ENCODE measurements at places on chromosomes 6 and 20.

GRCh38 chr6:34608321-34609091 is 52.4 kb upstream of the SPDEF start:
- DNase-seq, result peak; percentile 24

DNA sequence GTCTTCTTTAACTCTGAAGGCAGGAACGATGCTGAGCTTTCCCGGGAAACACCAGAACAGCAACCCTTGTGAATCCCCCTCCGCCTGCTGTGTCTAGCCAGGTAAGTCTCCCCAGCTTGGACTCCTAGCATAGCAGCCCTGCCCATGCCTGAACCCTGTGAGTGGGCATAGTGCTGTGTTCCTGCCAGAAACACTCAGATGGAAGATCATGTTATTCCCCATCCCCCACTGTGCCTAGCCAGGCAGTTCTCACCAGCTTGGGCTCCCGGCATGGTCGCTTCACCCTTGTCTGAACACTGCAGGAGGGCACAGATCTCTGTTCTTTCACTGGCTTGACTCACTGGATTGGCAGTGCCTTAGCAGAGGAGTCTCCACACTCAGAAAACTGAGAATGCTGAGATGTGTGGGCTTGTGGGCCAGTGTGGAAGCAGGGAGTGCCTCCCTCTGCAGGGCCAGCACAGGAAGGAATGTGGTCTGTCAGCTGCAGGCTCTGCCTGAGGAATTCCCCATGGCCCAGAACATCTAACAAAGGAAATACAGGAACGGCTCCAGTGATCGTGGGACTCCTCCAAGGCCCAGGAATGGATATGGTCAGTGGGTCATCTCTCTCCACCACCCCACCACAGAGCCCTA is 440.1 kb upstream of the ADGRB3 start:
- no peak for DNase-seq

GRCh38 chr6:2791450-2791974 is 26.3 kb downstream of the WRNIP1 start:
- DNase-seq, result no peak

GRCh38 chr6:110689275-110689935 is 125.9 kb downstream of the CDK19 start:
- no peak for DNase-seq

- peak; percentile 66 for DNase-seq
Observed at GRCh38 chr6:79466207-79466834, 70.9 kb downstream of the LCA5 start.

GRCh38 chr6:143465546-143465945 is 14.9 kb downstream of the PEX3 start:
- no peak for DNase-seq

DNA sequence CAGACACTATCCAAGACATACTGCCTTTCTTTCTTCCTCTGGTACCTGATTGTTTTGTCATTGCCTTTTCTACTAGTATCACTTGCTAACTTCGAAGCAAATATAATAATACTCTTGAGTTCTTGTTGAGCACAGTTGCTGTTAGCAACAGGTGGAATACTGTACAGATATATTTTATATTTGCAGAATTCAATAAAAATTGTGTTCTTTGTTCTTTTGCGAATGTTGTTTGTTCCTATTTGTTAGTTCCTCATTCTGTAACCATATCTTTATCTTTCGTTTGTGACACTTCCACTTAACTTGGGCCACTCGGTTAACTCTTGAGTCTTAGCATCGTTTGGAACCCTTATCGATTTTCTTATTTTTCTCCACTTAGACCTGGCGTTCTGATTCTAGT is 868 bp downstream of the CYB5R4 start:
- no peak for DNase-seq

- no peak for DNase-seq
Observed at GRCh38 chr6:9308284-9308683, 872.9 kb upstream of the SLC35B3 start.

DNA sequence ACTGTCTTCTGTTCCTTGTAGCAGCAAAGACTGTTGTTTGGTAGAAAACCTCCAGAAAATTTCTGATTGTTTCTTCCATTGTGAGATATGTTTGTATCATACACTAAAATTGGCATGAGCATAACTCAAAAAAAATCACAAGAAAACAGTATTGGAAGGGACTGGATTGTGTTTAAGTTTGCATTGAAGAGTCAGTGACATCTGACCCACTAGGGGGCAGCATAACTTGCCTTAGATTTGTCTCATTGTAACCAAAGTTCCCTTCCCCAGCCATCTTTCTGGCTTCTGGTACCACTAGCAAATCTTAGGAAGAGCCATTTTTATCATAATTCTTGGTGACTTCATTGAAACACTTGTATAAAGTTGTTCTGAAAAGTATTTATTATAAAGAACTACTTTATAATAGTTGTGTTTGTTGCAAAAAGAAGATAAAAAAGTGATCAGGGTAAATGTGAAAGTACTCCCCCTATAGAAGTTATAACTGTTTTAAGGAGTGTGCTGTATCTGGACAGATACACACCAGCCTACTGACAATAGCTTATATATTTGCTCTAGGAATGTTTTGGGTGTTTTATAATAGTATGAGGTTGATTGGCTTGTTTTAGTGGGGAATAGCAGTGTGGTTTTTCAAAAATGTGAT is 7.7 kb downstream of the CSTF1 start:
- peak; percentile 91 for DNase-seq

GRCh38 chr6:89357390-89357789 is 4.9 kb upstream of the UBE2J1 start:
- DNase-seq, result no peak

DNA sequence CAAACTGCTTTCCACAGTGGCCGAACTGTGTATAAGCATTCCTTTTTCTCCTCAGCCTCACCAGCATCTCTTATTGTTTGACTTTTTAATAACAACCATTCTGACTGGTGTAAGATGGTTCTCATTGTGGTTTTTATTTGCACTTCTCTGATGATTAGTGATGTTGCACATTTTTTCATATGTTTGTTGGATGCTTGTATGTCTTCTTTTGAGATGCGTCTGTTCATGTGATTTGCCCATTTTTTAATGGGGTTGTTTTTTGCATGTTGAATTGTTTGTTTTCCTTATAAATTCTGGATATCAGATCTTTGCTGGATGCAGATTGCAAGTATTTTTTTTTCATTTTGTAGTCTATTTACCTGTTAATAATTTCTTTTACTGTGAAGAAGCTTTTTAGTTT is 11.2 kb upstream of the ZSCAN12 start:
- DNase-seq, result no peak

DNA sequence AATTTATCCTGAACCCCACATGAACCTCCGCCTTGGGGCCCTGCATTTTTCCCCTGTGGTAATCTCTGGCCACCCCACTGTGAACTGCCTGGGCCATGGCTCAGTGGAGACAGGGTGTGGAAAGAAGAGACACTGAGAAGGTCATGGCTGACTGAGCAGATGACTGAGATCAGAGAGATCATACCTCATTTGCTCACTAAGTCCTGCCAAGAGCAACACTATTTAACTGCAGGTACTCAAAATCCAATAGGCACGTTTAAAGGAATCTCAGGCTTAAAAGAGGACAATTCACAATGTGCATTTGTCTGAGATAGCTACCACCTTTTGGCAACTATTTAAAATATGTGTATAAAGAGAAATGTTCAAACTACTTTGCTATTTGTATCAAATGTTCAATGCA is 305.0 kb downstream of the GMDS start:
- no peak for DNase-seq

DNA sequence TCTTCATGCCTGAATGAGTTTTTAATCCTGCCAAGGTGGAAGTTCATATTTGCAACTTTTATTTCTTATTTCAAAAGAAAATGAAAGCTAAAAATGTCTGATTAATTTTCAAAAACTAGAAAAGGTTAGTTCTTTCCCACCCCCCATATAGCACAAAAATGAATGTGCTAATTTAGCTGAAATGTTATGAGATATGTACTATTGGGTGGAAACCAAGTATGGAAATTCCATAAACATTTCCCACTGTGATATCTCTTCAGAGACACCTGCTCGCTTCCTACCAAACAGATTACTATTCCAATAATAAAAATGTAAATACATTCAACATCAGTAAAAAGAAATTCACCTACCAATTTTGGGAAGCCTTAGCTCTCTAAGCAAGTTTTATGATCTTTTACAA is 678.6 kb upstream of the ID4 start:
- no peak for DNase-seq

DNA sequence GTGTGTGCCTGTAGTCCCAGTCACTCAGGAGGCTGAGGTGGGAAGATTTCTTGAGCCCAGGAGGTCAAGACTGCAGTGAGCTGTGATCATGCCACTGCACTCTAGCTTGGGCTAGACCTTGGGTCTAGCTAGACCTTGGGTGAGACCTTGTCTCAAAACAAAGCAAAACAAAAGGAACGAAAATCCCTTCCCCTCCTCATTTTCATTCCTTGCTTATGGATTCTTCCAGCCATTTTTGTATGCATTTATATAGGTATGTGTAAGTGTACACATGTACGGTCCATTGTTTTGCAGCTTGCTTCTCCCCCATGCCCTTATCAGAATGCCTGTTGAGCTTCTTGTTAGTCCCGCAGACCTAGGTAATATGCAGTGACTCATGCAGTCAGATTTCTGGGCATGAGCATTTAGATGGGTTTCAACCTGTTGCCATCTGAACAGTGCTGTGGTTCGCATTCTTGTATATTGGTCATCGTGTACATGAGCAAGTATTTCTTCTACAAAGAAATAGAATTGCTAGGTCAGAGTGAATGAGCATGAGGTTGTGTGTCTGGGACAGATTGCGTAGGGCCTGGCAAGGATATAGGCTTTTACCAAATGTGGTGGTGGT is 73.2 kb downstream of the ATRN start:
- no peak for DNase-seq

- no peak for DNase-seq
Observed at GRCh38 chr6:28945349-28945748, 21.6 kb upstream of the TRIM27 start.

DNA sequence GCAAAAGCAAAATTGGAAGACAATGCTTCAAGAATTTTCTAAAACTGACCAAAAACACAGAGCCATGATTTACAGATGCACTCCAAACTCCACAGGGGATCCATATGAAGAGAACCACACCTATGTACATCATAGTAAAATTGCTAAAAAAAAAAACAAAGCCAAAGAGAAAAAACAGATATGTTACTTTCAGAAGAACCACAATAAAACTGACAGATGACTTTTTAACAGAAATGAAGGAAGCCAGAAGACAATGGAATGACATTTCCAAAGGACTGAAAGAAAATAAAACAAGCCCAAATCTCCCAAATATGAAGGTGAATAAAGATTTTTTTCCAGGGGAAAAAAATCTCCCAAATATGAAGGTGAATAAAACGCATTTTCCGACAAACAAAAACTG is 17.5 kb downstream of the TRERF1 start:
- no peak for DNase-seq

GRCh38 chr20:43393052-43393451 is 64.6 kb upstream of the SRSF6 start:
- no peak for DNase-seq

DNA sequence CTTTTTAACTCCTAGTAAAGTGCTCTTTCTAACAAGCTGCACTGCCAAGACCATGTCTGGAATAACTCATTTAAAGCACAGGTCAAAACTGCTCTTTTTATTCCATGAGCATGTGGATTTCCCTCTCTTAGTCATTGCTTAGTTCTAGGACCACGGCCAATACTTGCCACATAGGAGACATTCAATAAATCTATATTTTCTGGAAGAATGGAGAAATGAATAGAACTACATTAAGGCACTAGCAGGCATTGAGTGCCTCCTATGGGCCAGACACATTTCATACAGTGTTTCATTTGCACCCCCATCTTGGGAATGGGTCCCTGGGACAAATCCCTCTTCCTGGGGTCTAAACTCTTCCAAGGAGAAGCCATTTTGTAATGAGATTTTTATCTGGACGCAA is 552.8 kb upstream of the CITED2 start:
- DNase-seq, result peak; percentile 85

DNA sequence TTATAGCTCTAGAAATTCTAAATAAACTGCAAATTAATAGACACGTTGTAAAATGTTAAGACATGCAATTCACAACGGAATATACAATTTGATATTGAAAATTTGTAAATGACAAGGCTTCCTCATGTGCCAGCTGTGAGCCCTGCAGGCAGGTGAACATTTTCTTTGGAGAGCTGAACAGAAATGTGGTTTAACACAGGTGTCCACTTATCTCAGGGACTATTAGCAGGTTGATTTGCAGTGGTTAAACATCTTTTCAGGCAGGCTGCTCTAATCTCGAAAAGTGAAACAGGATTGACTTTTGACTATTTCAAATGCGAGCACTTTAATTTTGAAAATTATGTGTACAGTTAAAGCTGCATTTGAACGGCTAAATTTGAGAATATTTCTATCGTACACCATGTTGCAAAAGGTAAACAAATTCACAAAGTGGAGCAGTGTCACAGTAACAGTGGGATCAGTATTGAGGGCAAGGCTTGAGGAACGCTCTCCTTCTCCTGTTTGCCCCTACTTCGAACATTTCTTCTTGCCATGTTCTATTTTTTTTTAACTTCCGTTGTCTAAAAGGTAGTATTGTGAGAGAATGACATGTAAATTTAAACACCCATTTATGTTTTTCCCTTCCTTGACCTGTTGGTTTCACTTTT is 210.8 kb downstream of the CDKAL1 start:
- no peak for DNase-seq

DNA sequence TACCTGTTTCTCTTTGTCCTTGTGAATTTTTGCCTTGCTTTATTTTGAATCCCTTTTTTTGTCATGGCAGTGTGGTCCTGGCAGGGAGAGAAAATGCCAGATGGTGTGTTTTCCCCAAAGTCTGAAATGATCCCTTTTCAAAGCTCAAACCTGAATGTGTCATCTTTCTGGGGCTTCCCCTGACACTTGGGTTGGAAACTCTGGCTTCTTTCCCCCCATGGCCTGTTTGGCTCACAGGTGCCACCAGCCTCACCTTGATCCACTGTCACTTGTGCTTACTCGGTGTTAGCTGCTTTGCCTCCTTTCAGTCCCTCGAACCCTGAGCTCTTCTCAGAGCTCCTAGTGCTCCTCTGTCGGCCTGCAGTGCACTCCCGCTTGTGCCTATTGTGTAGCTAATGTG is 22.3 kb downstream of the MYBL2 start:
- no peak for DNase-seq

DNA sequence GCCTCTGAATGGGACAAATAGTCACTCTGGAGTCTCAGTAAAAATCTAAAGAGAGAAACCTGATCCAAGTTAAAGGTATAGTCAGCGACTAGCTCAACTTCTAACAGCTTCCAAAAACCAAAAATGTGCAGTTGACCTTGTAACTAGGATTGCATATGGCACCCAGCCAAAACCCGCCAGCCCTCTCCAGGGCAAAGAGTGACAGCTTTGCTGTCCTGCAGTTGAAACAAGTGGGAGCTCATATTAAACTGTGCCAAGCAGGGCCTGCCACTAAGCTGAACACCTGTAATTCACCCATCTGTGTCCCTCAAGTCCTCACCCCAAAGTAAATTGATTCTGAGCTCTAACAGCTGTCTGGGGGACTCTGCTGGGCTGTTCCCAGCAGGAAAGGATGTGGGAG is 695.3 kb downstream of the MAFB start:
- no peak for DNase-seq

- DNase-seq, result no peak
Observed at GRCh38 chr6:170135461-170135820, 155.4 kb downstream of the DLL1 start.
